Upper lobe of left lung (tissue), 6 donors: ENCODE measurements at places on chromosomes 1 and 21.

DNA sequence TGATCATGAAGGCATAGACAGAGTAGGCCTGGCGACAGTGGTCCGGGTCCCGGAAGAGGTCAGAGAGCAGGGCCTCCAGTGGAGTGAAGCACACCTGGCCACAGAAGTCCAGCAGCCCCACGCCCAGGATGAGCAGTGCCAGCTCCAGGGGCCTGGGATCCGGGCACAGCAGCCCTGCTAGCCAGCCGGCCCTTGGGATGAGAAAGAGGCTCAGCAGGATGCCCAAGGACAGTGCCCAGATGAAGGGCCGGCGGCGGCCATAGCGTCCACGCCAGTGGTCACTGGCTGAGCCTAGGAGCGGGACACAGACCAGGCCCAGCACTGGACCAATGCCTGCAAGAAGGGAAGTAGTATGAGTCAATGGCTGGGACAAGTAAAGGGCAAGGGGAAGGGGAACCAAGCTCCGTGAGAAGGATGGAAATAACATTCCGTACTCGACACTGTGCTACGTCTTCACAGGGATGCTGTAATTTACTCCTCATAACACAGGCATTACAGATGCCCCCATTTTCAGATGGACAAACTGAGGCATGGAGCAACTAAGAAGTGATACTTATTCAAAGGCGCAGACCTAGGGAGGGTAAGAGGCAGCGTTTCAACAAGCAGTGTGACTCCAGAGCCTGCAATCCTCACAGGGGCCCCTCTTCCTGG lies 16.9 kb downstream of the SLC45A3 start:
- no peak for DNase-seq

- no peak for DNase-seq
These were observed 77.7 kb upstream of the JUN start for GRCh38 chr1:58861506-58861905.

DNA sequence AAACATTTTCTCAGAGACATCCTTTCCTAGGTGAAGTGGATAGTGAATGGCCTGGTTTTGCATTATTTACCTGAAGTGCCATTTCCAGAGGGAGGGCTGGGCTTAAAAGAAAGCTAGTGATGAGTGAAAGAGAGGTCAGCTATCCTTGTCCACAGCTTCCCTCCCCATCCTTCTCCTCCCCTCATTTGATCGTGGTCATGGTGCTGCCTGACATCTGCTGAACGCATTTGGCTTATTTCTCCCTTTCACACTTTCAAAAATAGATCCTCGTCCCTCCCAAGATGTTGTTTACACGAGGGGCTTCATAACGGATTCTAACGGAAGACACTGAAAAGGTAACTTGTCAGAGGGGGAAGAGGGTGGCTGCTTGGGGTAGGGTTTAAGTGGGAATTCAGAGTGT lies 66.1 kb downstream of the PRRX1 start:
- DNase-seq, result no peak

DNA sequence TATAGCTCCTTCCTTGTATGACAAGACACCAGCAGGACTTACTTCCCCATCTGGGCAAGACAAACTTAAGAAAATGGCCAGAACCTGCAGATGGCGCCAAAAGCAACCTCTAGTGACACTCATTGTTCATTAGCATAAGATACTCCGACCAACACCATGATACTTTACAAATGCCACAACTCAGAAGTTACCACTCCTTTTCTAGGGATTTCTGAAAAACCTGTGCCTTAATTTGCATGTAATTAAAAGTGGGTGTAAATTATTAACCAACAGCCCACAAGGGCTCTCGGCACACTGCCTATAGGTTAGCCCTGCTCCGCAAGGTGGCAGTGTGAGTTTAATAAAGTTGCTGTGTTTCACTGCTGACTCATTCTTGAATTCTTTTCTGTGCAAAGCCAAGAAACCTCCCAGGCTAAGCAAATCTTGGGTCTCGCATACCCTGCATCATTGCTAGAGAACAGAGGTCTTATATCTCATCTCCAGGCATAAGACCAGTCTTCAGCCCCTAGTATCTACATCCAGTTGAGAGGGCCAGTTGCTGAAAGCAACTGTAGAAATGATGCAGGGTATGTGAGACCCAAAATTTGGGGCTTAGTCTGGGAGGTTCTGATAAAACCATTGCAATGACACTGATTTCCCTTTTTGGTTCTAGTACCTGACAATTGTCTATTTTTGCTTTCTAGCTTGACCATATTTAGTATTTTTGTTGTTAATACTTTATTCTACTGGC lies 86.4 kb downstream of the FAF1 start:
- DNase-seq, result no peak

- DNase-seq, result no peak
These were observed 55.9 kb downstream of the PPP2R5A start for GRCh38 chr1:212341090-212341489.
